ENCODE measurements at places on chromosomes 13 and 19.
A peak's percentile ranks its signal among the peaks of the same experiment; 100 is the strongest.

DNA sequence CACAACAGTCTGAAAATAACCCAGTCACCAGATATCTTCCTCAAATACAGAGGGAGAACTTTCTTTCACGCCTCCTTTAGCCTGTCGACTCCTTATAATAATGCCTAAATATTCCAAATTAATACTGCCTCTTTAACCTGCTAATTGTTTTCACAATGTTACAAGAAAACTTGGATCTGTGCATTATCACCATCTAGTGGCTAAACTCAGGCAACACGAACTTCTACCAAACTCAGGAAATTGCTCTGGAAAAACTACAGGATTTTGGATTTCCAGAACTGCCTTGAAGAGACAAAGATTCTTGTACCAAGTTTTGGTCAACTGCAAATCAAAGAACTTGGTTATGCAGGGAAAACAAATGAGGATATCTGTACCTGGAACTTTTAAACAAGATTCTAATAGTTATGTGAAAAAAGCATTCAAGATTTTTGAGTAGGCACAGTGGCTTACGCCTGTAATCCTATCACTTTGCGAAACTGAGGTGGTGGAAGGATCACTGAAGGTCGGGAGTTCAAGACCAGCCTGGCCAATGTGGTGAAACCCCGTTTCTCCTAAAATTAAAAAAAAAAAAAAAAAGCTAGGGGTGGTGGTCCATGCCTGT, 10.8 kb downstream of the CLN5 start:
- peak; percentile 47 for DNase-seq

GRCh38 chr19:29415507-29415906, 110.3 kb upstream of the VSTM2B start:
- DNase-seq, result no peak

- DNase-seq, result no peak
These were observed 15.0 kb downstream of the POLR1D start for GRCh38 chr13:27636589-27637288.

- DNase-seq, result peak; percentile 14
These were observed 603 bp downstream of the TM9SF2 start for GRCh38 chr13:99501848-99502301.

DNA sequence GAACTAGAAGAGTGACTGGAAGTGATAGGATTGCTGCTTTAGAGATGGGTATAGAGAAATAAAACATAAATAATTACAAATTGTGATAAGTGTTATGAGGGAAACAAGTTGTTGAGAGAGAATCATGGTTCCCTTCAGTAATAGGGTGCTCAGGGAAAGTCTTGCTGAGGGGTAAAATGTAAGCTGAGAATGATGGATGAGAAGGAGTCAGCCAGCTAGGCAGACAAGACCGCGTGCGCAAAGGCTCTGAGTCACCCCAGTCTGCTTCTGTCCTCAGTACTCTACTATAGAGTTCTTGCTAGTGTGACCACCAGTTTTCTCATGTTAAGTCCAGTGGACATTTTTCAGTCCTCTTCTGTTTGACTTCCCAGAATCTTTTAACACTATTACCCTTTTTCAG, 39.5 kb downstream of the PCCA start:
- DNase-seq, result no peak

DNA sequence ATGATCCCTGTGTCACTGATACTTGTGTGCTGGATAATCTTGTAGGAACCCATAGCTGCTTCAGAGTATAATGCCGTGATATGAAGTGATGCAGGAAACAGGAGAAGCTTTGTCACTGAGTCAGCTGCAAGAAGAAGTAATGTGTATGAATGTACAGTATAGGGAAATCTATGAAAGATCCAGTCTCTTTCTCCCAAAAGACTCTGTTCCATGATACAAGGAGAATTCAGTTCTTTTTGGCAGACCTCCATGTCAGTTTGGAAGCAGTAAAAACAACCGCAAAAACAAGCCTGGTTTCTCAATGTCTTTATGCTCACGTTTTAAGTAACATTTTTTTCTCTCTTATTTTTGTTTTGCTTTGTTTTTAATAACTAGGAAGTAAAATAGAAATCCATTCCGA, 33.9 kb downstream of the PCDH17 start:
- DNase-seq, result no peak

- DNase-seq, result peak; percentile 49
These were observed 2.6 kb upstream of the DOHH start for GRCh38 chr19:3503036-3503572.

- DNase-seq, result no peak
These were observed 9.2 kb downstream of the RANBP3 start for GRCh38 chr19:5968431-5969373.
